GM23248 (cell line): ENCODE measurements at places on chromosomes 7 and 10.

DNA sequence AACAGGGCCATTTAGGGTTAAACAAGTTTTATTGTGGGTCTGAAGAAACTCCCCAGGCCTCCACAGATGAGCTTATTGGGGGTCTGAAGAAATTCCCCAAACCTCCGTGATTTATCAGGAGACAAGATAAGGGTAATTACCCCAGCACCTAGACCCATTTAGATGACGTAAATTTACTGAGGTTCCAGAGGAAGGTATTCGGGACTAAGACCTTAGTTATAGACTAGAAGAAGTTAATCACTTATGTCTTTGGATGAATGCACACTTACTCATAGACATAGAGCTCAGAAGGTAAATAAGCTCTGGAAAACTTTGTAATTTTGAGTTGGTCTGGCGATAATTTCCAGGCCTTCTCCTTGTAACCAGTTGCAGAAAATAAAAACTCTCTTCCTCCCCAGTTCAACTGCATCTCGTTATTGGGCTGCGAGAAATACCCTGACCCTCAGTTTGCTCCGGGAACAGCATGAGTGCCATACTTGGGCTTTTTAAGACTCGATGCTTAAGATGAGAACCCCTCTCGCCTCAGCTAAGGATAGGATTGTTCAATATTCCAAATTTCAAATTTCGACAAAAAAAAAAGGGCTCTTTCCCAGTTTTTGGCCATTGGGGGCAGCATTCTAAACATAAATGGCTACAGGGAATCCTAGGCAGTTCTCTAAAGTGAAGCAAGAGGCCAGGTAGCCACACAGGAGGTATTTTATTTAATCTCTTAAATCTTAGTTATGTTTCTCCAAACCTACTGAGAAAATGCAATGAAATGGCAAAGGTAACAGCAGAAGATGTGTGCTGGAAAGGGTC lies 74.7 kb upstream of the PFKP start:
- no peak for DNase-seq

DNA sequence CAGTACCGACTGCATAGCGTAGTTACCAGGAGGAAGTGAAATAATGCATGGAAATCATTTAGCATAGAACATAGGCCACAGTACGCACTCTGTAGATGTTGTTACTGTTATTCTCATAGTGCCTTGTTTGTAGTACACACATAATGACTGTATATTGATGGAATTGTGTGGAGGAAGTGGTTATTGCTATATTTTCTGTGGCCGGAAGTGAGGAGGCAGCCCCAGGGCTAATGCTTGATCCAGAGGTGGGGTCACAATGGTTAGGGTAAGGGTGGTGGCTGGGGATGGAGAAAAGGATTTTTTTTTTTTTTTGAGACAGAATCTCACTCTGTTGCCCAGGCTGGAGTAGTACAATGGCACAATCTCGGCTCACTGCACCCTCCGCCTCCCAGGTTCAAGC lies 4.5 kb upstream of the MGAM start:
- DNase-seq = no peak

- DNase-seq = no peak
Observed at GRCh38 chr7:1020849-1021251, 23.5 kb upstream of the GPR146 start.

- DNase-seq = peak; percentile 95
Observed at GRCh38 chr10:75191821-75192568, 18.6 kb upstream of the VDAC2 start.

DNA sequence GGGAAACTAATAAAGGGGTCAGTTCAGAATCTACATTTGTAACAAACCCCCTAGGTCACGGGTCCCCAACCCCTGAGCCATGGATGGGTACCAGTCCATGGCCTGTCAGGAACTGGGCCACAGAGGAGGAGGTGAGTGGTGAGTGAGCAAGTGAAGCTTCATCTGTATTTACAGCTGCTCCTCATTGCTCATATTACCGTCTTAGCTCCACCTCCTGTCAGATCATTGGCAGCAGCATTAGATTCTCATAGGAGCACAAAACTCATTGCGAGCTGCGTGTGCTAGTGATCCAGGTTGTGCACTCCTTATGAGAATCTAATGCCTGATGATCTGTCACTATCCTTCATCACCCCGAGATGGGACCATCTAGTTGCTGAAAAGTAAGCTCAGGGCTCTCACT lies 88.4 kb upstream of the MPP7 start:
- no peak for DNase-seq

DNA sequence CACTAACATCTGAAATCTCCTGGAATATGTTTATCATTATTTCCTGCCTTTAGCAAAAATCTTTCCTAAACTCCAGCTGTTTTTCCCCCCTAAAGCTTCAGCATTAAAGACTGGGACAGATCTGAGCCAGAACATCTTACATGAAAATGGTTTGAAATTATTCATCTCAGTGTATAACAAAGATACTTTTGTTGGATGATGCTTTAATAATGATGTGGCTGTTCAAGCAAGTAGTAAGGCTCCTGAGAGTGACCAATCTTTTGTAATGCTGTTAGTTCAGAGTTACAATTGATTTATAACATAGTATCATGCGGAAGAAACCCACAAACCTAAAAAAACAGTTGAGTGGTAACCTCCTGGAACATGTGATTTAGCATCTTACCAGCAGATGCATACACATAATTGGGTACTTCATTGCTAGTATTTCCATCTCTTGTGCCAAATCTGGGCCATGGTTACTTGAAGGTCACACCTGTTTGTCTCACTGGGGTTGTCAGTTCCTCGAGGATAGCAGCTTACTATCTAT lies 1.5 kb downstream of the BZW2 start:
- peak; percentile 42 for DNase-seq

DNA sequence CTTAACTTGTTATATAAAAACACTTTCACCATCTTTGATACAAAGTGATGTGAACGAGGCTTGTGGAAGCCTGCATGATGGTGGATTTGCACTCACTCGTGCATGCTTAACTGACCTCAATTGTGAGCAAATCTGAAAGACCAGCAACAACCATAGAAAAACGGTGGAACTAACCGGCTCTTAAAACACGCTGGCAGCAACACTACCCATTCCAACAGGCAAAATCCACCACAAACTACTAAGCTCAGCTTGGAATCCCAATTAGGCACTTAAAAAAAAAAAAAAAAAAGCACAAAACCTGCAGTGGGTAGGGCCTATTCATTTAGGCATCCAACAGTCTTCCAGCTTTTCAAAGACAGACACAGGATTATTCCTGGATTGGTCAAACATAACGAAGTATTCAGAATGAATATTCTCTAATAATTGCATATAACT lies 1.8 kb downstream of the GDI2 start:
- peak; percentile 68 for DNase-seq

DNA sequence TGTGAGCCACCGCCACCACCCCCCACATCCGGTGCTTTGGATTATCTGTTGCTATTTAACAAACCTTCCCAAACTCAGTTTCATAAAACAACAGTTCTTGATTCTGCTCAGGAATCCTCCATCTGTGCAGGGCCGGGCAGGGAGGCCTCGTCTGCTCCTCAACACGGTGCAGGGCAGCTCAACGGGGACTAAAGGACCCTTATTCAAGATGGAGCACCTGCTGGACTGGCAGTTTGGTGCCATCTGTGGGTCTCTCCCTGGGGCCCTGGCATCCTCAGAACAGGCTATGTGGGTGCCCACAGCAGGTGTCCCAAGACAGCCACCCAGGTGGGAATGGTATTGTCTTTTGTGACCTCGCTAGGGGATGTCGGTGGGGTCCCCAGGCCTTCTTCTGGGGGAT lies 31.0 kb upstream of the ELFN1 start:
- no peak for DNase-seq

GRCh38 chr10:62456611-62457101 lies 82.5 kb downstream of the ZNF365 start:
- DNase-seq = peak; percentile 14

DNA sequence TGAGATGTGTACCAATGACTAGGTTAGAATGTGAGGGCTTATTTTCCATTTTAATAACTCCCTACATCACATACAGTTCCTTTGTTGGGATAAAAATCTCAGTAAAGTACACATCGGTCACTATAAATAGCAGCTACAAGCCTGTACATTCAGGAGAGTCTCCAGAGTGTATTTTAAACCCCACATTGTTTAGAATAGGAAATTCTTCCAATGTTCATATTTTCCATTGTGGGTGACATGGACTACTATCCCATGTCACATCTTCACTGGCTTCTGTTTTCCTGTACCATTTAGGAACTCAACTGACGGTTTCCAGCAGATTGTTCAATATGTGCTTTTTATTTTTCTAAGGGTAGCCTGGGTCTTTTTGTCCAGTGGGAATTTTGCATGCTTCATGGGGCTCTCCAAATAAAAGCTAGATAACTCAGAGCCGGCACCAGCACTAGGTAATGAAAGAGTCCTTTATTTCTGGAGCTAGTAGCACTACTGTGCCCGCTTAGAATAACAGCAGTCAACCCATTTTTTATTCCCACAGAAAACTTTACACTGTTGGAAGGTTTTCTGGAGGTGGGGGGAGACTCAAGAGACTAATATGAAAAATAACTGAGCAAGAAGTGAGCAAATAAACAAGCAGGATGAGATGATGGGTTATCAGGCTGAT lies 100.5 kb downstream of the CALD1 start:
- DNase-seq = no peak

GRCh38 chr7:2299131-2299829 lies 15.0 kb downstream of the SNX8 start:
- peak; percentile 92 for DNase-seq

- no peak for DNase-seq
Observed at GRCh38 chr7:102966465-102966864, 53.7 kb downstream of the LRRC17 start.

DNA sequence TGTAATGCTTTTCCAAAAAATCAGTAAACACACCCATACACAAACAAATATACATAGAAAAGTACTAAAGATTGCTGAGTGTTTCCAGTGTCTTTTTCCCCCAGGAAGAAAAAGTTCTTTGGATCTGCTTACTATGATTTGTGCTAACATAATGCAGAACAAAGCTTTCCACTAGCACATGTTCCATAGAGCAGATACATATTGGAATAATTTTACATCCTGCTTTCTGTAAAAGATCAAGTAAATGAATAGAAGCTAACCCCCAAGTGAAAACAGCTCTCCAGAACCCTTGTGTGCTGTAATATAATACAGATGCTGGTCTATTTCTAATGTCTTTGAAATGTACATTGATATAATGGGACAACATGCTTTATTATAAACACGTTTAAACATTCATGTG lies 125.5 kb downstream of the PON1 start:
- DNase-seq = no peak

- peak; percentile 70 for DNase-seq
Observed at GRCh38 chr7:129952086-129952652, 591 bp downstream of the UBE2H start.

DNA sequence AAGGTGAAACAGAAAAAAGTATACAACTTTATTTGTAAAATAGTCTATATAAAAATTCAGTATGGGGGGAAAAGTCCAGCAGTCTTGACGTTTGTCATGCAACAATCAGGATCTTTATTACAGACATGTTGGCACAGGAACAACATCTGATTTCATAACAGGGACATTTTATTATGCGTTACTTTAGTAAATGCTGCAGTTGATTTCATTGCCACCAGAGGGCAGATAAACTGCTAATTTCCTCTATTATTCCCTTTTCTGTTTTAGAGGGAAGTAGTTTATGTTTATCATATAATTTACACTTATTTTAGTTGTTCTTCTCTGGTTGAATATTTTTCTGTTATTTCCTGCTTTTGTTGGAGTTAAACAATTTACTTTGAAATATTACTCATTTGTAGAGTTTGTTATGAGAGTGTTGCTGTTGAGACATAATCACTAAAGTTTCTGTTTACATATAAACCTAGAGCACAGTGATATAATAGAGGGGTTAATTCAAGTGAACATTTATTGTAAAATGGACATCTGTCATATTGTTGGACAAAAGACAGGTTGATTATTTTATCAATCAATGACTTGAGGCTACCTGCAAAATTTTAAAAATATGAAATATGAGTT lies 3.3 kb downstream of the PLXDC2 start:
- peak; percentile 65 for DNase-seq

- no peak for DNase-seq
Observed at GRCh38 chr10:97550336-97551149, 22.0 kb upstream of the ANKRD2 start.

DNA sequence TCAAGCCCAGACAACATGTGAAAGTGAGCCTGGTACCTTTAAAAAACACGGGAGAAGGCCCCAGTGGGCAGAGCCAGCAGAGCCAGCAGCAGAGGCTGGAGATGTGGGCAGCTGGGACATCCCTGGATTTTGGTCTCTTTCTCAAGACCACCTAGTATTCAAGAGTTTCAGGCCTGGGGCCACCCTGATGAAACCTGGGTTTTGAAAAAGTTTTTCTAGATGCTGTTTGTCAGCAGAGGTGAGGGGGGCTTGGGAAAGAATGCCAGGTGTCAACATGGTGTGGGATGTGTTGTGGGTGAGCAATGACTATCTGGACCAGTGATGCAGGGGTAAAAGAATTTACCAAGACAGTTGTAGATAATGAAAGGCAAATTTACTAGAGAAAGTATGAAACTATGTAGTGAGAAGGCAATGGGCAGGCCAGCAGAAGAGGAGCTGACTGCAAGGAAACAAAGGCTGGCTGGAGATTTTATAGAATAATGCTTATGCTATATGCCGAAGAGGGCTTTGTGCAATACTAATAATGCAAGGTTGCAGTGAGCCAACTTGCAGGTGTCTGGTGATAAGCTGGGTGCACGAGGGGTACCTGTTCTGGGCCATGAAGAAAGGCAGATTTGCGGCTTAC lies 28.1 kb upstream of the PLEKHA1 start:
- no peak for DNase-seq

- no peak for DNase-seq
Observed at GRCh38 chr7:106561666-106562411, 99.1 kb downstream of the CCDC71L start.

DNA sequence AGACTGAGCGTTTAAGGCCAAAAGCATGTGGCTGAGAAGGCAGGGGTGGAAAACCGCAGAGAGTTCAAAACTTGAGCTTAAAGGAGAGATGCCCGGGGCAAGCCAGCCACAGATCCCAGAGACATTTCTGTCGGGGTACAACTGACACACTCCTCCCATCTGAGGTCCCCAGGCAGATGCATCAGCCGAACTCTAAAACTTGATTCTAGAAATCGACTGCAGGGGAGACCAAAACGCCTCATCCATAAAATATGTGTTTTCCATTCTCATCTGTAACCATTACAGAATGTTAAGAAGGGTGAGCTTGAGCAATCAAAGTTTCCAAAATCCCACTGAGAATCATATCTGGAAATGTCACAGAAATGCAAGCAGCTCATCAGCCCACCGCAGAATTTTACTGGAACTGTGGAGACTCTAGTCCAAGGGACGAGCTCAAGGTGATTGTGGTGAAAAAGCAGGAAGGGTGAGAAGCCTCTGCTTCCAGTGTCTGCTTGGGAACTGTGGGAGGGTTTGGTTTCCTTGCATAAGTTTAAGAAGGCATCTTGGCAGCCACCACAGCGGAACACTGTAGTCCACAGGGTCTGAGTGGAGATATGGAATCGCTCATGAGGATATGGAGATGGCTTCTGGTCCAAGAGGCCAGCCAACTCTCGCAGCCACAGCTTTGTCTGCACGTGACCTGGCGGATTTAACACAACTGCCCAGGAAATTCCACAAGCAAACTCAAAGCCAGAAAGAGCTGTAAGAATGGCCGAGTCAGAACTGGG lies 249.2 kb downstream of the SFMBT2 start:
- no peak for DNase-seq

GRCh38 chr7:29116361-29117200 lies 29.8 kb downstream of the CPVL start:
- no peak for DNase-seq

GRCh38 chr7:149715476-149715875 lies 57.9 kb downstream of the ZNF467 start:
- peak; percentile 10 for DNase-seq
